ENCODE measurements at places on chromosomes 5 and 9.
A peak's percentile ranks its signal among the peaks of the same experiment; 100 is the strongest.

DNA sequence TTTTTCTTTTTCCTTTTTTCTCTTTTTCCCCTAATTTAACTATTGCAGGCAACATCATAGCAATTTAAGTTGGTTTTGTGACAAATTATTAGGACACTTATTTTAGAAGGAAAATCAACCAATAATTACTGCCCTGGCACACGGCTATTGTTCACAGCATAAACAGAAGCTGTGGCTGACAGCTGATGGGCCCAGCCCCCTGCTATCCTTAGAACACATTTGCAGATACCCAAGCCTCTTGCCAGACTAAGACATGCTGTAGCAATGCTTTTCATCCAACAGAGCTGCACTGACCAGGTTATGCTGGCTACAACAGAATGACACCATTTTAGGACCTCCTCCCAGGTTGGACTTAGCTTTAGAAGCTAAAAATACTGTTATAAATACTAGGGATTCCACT, 852.7 kb upstream of the DMAC1 start:
- no peak for DNase-seq

- no peak for DNase-seq
Measured at GRCh38 chr5:124403281-124403680, 343.2 kb downstream of the ZNF608 start.

- no peak for DNase-seq
Measured at GRCh38 chr5:116313366-116313765, 228.5 kb downstream of the COMMD10 start.

GRCh38 chr9:128921881-128922763, 1.3 kb downstream of the PHYHD1 start:
- peak; percentile 60 for DNase-seq

GRCh38 chr9:115289757-115290208, 171.8 kb upstream of the TNC start:
- DNase-seq, result no peak
